Effector memory CD8-positive, alpha-beta T cell (primary cell): ENCODE measurements at places on chromosomes 1 and 21.

DNA sequence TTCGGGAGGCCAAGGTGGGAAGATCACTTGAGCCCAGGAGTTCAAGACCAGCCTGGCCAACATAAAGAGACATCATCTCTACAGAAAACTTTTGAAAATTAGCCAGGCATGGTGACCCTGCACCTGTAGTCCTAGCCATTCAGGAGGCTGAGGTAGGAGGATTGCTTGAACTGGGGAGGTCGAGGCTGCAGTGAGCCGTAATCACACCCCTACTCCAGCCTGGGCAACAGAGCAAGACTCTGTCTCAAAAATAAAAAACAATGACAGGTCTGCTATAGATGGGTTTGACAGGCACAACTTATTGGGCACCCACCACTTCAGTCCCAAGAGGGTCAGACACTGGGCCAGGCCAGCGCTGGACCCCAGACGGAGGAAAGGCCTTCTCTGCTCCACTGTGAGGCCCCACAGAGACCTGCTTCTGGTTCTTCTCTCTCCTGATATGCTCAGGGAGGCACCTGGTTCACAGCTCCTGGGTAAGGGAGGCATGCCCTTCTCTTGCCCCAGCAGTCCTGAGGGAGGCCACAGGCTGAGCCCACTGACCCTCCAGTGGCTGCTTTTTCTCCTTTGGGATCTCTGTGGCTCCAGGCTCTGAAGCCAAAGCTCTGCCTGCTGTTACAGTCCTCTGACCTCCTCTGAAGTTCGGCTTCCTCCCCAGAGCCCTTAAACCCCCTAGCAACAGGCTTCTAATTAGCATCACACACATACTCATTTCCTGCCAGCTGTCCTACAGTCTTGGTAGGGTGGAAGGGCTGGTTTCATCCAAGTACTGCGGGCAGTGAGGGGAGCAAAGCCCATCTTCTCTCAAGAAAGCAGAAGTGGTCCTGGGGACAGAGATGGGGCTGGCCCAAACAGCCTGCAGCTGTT is 14.4 kb downstream of the S100A16 start:
- DNase-seq: no peak

DNA sequence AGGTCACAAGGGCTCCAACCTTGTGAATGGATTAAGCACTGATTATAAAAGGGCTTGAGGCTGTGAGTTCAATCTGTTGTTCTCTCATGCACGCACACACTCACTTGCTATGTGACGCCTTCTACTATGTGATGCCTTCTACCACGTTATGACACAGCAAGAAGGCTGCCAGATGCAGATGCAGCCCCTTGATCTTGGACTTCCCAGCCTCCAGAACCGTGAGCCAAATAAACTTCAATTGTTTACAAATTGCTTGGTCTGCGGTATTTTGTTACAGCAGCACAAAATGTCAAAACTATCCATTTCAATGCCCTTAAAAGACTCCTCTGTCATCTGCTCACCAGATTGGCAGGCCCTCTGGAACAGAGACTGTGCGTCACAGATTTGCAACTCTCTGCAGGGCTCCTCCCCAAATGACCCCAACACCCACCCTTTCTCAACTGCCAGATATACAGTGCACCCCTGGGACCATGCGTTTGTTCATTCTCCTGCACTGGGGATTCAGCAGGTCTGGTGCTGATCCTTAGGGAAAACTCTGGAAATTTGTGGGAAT is 47.8 kb upstream of the KANK4 start:
- no peak for DNase-seq

- no peak for DNase-seq
Measured at GRCh38 chr1:38028671-38029070, 16.1 kb downstream of the UTP11 start.

DNA sequence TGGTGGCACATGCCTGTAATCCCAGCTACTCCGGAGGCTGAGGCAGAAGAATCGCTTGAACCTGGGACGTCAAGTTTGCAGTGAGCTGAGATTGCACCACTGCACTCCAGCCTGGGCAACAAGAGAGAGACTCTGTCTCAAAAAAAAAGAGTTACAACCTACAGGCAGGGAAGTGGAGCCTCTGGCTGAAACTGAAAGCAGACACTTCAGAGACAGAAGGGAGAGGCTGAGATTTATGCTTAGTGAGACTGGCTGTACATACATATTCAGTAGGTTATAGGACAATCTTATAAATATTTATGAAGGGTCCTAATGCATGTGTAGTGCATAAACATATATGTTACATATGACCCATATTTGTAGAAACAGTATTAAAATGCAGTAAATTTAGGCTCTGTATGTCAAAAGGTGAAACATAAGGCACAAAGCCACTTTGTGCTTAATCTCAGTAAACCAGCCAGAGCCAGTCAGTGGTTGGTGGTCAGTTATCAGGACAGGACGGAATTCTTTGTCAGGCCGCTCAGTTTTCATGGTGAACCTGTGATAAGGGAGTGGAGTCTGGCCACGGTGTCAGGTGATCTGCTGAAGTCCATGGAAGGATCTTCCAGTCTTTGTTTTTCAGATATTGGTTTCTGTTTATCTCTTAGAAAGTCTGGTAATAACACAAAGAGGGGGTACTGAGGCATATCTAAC is 13.7 kb downstream of the RHEX start:
- DNase-seq: no peak

- DNase-seq: no peak
Measured at GRCh38 chr1:168466714-168467131, 77.1 kb downstream of the XCL2 start.

GRCh38 chr1:171418546-171418945 is 66.8 kb upstream of the PRRC2C start:
- no peak for DNase-seq

- no peak for DNase-seq
Measured at GRCh38 chr1:11138952-11139351, 39.3 kb upstream of the EXOSC10 start.

DNA sequence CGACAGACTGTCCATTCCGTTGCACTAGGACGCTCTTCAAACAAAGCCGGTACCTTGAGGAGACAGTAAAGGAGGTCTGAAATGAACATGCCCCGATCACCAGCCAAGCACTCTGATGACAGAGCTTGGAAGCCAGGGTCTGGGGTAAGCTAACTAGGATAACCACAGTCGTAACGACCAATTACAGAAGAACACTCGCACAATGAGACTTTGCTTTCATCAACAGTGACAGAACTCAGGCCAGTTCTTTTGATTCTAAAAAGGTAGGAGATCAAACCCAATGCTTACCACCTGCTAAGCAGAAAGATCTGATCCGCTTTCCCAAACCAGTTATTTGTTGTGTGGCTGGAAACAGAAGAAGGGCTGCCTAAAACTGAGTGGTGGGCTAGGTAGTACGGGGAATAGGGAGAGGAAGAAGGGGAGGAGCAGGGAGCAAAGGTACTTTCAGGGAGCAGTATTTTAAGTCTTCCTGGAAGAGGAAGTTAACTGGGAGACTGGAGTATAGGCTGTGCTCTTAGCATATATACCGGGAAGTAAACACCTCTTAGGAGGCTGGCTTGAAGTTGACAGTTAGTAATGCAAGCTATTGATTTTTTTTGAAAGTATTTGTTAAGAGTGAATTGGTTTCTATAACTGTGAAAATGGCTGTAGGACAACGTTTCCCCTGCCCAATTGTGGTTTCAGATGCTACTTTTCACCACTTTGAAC is 38.4 kb downstream of the UCK2 start:
- no peak for DNase-seq

- DNase-seq: no peak
Measured at GRCh38 chr1:226590614-226591013, 42.0 kb downstream of the STUM start.

- DNase-seq: no peak
Measured at GRCh38 chr1:29640428-29640785, 404.1 kb downstream of the PTPRU start.
